CD14-positive monocyte (primary cell): ENCODE measurements at places on chromosomes 1 and 21.
A peak's percentile ranks its signal among the peaks of the same experiment; 100 is the strongest.

- H3K27ac ChIP-seq = no peak overlapping the region
- no peak for DNase-seq
- peaks cover 93% of the 10 kb centered on the region for H3K36me3 ChIP-seq
- H3K27me3 ChIP-seq = no peaks in the 10 kb centered on the region
- H3K4me3 ChIP-seq = no peak overlapping the region
Measured at GRCh38 chr1:3631320-3632260, 6.8 kb downstream of the TPRG1L start.

- H3K36me3 ChIP-seq = peaks cover 5% of the 10 kb centered on the region
- DNase-seq = no peak
- no peaks in the 10 kb centered on the region for H3K27me3 ChIP-seq
- peak overlapping the region; percentile 88 for H3K4me3 ChIP-seq
- peak overlapping the region; percentile 89 for H3K27ac ChIP-seq
Measured at GRCh38 chr1:109985247-109986053, 885 bp downstream of the AHCYL1 start.

DNA sequence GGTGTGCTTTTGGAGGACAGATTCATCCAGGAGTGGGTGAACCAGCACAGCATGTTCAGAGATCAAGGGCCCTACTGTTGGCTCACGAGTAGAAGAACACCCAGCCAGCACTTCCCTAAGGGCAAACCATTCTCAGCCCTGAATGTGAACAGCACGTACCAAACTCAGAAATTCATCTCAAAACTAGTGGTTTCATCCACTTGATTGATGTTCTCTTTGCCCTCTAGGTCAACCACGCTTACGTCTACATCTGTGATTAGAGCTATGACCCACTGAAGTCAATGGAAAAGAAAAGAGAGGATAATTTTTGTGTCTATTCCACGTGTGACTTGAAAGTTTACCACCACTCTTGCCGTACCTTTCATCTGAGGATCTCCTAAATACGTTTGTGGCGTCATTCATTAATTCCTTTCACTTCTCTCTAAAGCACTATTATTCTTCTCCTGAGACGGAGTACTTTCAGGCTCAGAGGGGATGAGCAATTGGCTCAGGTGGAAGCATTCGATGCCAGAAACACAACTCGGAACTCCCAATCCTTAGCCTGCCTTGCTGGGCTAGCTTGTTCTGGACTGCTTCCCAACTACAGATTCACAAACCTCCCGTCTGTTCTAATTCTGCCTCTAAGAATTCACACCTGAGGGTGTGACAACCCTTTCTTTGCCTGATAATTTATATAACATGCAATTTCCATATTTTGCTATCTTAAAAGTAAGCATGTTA, 57.3 kb upstream of the HIVEP3 start:
- H3K4me1 ChIP-seq = no peaks in the 10 kb centered on the region
- no peak overlapping the region for H3K4me3 ChIP-seq
- no peak overlapping the region for H3K27ac ChIP-seq
- H3K36me3 ChIP-seq = no peaks in the 10 kb centered on the region
- DNase-seq = no peak

GRCh38 chr1:43382027-43382779, 7.4 kb downstream of the MED8 start:
- no peak for DNase-seq
- H3K27ac ChIP-seq = peak overlapping the region; percentile 74
- H3K4me1 ChIP-seq = peaks cover 19% of the 10 kb centered on the region
- peaks cover 57% of the 10 kb centered on the region for H3K36me3 ChIP-seq
- no peaks in the 10 kb centered on the region for H3K27me3 ChIP-seq

DNA sequence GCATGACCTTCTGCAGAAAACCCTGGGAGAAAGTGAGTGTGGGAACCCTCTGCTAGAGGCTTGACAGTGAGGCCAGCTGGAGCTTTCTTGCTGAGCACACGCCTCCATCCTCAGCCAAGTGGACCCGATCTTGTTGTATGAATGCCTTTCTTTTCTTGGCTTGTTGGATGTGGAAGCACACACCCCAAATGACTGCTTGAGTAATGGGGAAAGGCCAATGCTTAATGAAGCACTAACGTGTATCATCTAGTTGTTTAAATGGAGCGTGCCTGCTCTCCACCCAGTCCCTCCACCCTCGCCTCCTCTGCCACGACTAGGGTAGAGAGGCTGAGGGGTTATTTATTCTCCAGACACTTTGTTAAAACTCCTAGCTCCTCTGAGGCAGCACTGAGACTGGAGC, 54.3 kb upstream of the IKBKE start:
- no peaks in the 10 kb centered on the region for H3K4me1 ChIP-seq
- H3K27me3 ChIP-seq = no peaks in the 10 kb centered on the region
- H3K36me3 ChIP-seq = peaks cover 82% of the 10 kb centered on the region
- no peak overlapping the region for H3K4me3 ChIP-seq
- DNase-seq = no peak

DNA sequence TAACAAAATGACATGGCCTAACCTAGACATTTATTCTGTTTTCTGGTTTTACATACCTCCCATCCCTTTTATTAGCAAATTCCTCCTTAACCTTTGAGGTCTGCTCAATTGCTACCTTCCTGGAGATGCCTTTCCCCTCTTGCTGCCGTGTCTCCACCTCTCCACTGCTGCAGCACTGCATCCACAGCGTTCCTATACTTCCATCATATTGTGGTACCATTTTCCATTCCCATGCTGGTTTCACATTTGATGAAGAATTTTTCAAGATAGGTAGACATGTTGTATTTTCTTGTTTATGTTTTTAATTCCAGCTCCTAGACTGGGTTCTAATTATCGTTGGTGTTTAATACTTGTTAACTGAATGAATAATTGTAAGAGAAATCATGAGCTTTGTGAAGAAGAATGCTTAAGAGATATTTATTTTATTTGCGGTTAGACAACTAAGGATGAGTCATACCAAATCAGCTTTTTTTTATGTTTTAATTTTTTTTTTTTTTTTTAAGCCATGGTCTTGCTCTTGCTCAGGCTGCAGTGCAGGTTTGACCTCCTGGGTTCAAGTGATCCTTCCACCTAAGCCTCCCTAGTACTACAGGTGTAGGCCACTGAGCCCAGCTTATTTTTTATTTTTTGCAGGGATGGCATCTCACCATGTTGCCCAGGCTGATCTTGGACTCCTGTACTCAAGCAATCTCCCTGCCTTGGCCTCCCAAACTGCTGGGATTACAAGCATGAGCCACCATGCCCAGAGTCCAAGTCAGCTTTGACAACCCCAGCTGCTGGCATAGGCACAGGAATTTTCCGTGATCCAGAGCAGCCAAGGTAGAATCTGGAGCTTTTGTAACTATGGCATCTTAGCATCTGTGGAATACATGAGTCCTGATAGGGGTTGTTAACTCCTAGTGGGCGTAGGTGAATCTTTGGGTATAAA, 44.0 kb downstream of the ATP6V1G3 start:
- peak overlapping the region; percentile 78 for H3K27ac ChIP-seq
- H3K27me3 ChIP-seq = no peaks in the 10 kb centered on the region
- DNase-seq = no peak
- no peaks in the 10 kb centered on the region for H3K36me3 ChIP-seq
- H3K4me1 ChIP-seq = peaks cover 34% of the 10 kb centered on the region
- H3K4me3 ChIP-seq = no peak overlapping the region

GRCh38 chr1:47031059-47031458, 7.6 kb downstream of the CYP4X1 start:
- no peak overlapping the region for H3K4me3 ChIP-seq
- no peaks in the 10 kb centered on the region for H3K27me3 ChIP-seq
- H3K4me1 ChIP-seq = no peaks in the 10 kb centered on the region
- H3K27ac ChIP-seq = no peak overlapping the region
- H3K36me3 ChIP-seq = no peaks in the 10 kb centered on the region

DNA sequence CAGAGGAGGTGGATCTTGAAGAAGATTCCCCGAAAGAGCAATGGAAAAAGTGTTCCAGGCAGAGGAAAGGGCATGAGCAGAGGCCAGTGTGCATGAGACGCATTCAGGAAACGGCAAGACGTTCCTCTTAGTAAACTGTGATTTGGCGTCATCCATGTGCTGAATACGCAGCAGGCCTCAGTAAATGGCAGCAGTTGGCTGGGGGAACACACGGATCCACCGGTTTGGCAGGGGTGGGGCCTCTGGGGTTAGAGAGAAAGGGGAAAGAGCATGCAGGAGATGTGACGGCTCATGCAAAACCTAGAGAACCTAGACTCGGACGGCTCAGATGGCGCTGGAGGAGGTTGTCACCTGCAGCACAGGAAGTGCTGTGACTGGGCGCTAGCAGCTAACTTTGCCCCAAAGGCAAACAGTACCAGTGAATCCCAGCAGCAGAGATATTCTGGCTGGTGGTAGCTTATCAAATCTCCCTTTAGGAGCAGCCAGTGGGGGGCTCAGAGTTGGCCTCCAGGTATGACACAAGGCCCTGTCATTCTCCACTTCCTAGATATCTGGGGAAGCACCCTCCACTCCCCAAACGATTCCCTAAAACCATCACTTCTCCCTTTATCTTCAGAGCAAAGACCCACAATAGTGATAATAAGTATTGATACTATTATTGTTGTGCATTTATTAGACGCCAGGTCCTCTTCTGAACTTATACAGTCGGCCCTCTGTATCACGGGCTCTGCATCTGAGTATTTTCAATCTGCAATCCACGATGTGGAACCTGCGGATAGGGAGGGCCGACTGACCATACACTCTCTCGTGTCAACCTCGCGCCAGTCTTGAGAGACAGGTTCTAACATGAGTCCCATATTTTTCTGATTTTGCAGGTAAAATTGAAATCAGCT, 7.6 kb downstream of the LAPTM5 start:
- H3K36me3 ChIP-seq = peaks cover 52% of the 10 kb centered on the region
- H3K4me3 ChIP-seq = peak overlapping the region; percentile 96
- peak overlapping the region; percentile 79 for H3K27ac ChIP-seq
- peaks cover 100% of the 10 kb centered on the region for H3K4me1 ChIP-seq

DNA sequence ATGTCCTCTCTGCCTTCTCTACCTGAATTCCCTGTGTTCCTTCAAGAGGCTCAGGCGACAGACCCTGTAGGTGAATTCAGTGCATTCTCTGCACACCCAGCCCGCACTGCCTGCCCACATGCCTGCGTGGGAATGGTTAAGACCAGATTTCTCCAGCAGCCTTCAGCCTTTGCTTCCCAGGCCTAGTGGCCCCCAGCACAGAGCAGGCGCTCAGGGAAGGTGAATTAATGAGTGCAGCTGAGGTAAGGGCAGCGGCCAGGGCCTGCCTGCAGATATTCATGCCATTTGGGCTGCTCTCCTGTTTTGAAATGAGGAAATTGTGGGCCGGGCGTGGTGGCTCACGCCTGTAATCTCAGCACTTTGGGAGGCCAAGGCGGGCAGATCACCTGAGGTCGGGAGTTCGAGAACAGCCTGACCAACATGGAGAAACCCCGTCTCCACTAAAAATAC, 45.5 kb downstream of the IER5 start:
- H3K4me1 ChIP-seq = peaks cover 82% of the 10 kb centered on the region
- H3K4me3 ChIP-seq = no peak overlapping the region
- H3K27ac ChIP-seq = peak overlapping the region; percentile 98
- no peaks in the 10 kb centered on the region for H3K36me3 ChIP-seq
- no peak for DNase-seq
- H3K27me3 ChIP-seq = no peaks in the 10 kb centered on the region

DNA sequence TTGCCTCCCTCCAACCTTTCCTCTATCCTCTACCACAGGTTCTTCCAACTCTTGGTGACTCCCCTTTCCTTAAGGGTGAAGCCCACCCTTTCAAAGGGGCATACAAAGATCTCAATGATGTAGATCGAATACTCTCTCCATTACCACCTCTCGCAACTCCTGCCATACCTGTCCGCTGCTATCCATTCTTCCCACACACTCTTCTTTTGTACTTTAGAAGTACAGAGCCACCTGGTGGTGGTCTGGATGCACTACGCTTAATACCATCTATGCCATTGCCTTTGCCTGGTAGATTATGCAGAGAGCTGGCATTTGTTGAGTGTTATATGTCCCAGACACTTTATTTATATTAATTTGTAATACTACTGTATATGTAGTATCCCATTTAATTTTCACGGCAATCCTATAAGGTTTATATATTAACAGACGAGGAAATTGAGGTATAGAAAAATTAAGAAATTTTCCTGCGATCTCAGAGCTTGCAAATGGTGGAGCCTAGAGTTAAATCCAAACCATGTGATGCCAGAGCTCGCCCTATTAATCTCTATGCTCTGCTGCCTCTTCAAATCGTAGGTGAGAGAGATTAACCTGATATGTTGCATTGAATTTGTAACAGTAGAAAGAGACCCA, 22.9 kb downstream of the TSHB start:
- no peaks in the 10 kb centered on the region for H3K27me3 ChIP-seq
- no peak overlapping the region for H3K27ac ChIP-seq
- H3K4me3 ChIP-seq = no peak overlapping the region

- H3K27me3 ChIP-seq = no peaks in the 10 kb centered on the region
- H3K27ac ChIP-seq = no peak overlapping the region
- DNase-seq = no peak
Measured at GRCh38 chr1:95216292-95216990, 17.6 kb upstream of the RWDD3 start.

DNA sequence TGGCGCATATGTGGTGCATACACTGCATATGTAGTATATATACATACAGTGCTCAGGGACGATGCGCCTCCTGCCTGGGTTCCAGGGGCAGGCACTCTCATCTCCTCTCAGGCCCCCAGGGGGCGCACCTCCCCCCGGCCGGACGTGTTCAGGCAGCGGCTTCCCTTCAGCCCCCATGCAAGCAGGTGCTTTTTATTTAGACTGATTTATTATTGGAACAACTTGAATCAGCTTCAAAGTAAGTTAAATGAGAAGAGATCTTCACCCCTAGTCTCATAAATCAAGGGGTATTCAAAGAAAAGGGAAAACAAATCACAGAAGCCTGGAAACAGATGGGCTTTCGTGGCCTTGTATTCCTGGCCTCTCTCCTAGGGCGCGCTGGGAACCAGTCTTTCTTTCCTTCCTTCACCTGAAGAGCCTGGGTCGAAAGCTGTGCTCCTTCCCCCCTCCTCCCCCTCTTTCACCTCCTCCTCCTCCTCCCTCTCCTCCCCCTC, 64.6 kb downstream of the UBIAD1 start:
- H3K36me3 ChIP-seq = no peaks in the 10 kb centered on the region
- no peaks in the 10 kb centered on the region for H3K4me1 ChIP-seq
- peaks cover 21% of the 10 kb centered on the region for H3K27me3 ChIP-seq

DNA sequence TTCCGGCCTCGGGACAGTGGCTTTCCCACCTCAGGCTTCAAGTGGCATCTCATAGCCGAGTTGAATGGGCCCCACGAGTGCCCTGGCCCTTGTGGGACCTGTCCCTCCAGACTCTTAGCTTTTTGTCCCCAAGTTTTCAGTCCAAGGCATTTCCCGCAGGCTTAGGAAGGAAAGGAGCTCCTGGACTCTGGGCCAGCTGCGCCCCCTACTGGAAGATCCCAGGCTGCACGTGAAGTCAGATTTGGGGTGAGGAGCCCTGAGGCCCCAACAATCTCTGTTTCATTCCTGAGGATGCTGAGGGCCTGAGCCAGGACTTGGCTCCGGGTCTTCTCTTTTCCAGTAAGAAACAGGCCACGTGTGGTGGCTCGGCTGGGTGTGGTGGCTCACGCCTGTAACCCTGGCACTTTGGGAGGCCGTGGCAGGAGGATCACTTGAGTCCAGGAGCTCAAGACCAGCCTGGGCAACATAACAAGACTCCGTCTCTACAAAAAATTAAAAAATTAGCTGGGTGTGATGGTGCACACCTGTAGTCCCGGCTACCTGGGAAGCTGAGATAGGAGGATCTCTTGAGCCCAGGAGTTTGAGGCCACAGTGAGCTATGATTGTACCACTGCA, 67.4 kb downstream of the ARHGEF10L start:
- H3K36me3 ChIP-seq = no peaks in the 10 kb centered on the region
- H3K27me3 ChIP-seq = no peaks in the 10 kb centered on the region
- peak; percentile 72 for DNase-seq
- H3K4me3 ChIP-seq = no peak overlapping the region
- peaks cover 7% of the 10 kb centered on the region for H3K4me1 ChIP-seq
- no peak overlapping the region for H3K27ac ChIP-seq

GRCh38 chr1:114224196-114224907, 70.7 kb upstream of the SYT6 start:
- no peak for DNase-seq
- no peaks in the 10 kb centered on the region for H3K27me3 ChIP-seq
- H3K4me3 ChIP-seq = no peak overlapping the region
- H3K4me1 ChIP-seq = no peaks in the 10 kb centered on the region
- H3K27ac ChIP-seq = no peak overlapping the region
